ENCODE measurements at places on chromosomes 5 and 9.
A peak's percentile ranks its signal among the peaks of the same experiment; 100 is the strongest.

DNA sequence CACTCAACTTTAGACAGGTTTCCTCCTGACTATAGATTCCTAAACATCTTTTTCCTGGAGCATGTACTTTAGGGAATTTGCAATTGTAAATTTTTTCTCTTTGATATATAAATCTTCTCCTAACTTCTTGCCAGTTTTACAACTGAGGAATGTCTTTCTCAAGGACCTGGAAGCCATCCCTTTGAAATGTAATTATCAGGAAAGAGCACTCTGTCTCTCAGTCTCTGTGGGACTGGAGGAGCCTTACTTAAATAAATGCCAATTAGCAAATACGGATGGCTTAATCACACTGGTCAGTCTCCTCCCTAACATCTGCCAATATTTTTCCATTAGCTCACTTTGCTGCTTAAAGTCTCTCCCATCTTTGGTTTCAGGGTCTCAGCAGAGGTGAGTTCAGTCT is 344.3 kb upstream of the ARRDC3 start:
- DNase-seq, result no peak

GRCh38 chr5:68245319-68245718 is 29.8 kb downstream of the PIK3R1 start:
- no peak for DNase-seq

GRCh38 chr5:93800988-93801811 is 59.8 kb upstream of the POU5F2 start:
- no peak for DNase-seq

- DNase-seq, result no peak
Observed at GRCh38 chr5:62093976-62094375, 212.0 kb upstream of the KIF2A start.

DNA sequence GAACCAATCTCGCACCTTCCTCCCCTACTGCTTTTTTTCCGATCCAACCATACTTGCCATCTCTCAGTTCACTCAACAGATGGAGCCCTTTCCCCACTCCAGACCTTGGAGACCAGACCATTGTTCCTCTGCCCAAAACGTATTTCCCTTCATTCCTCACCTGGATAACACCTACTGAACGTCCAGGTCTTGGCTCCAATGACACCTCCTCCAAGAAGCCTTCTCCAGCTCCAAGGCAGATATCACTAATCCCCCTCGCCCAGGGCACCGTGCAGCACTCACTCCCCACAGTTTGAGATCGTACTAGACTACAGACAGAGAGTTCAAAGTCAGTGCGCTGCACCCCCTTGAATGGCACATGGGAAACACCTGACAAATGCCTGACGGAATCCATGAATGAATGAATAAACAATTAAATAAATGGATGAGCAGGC is 47.1 kb upstream of the AKNA start:
- DNase-seq, result no peak

- DNase-seq, result no peak
Observed at GRCh38 chr5:7331131-7331530, 64.8 kb upstream of the ADCY2 start.

GRCh38 chr9:137252555-137253506 is 1.7 kb downstream of the STPG3 start:
- DNase-seq, result no peak

DNA sequence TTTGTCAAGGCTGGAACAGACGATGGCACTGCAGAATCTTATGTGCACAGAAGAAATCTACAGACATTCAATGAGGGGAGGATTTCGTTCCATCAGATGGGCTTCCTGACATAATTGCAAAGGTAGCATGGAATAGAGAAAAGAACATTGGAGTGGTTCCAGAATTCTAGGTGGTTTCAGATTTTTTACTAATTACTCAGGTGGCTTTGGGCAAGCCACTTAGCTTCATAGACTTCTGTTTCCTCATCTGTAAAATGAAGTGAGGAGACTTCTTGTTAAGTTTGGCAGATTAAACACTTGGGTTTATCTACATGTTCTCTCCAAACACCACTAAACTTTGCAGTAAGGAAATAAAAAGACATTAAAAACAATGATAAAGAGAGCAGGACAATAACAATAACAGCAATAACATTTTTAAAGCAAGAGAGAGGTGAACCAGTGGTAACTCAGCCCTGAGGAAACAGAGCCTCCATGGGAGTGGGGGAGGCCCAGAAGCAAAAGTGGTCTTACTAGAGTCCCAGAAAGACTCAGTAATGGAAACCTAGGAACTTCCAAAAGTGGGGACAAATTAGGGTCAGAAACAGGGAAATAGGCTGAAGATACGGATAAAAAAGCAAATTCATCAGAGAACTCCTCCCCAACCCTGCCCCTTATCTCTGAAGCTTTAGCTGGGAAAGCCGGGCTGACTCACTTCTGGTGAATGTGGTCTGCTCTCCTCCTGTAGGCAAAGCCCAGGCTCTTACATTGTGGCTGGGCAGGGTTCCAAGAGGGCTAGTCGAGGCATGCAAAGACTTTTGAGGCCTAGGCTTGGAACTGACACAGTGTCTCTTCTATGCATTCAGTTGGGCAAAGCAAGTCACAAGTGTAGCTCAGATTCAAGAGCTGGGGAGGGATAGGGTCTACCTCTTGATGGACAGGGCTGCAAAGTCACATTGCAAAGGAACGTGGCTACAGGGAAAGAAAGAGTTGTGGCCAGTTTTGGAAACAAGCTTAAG is 11.8 kb upstream of the ACTBL2 start:
- peak; percentile 75 for DNase-seq

GRCh38 chr5:173753307-173754168 is 134.6 kb upstream of the CPEB4 start:
- DNase-seq, result no peak

GRCh38 chr5:128202320-128202719 is 118.8 kb downstream of the SLC12A2 start:
- DNase-seq, result no peak

GRCh38 chr9:18404434-18405029 is 69.4 kb upstream of the ADAMTSL1 start:
- no peak for DNase-seq

GRCh38 chr9:115413766-115414382 is 295.9 kb upstream of the TNC start:
- DNase-seq, result no peak

GRCh38 chr9:93906195-93906880 is 48.8 kb downstream of the BARX1 start:
- no peak for DNase-seq

GRCh38 chr5:95615164-95615467 is 4.8 kb upstream of the GPR150 start:
- DNase-seq, result no peak

DNA sequence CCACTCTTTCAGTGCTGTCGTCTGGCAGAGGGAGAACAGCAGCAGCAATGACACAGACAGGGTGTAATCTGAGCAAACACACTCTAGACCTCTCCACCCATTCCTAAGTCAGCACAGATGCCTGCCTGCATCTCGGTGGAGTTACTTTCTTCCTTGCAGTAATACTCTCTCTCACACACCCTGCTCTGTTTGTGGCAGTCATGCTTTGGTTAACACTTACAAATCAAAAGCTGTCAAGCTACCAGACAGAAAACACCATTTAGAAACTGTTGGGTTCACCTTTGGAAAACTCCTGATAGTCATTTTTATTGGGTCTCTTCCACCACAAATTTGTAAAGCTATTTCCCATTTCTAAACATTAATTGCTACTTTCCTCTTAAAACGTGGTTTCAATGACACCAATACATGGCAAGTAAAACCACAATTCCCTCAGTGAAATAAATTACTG is 27.3 kb downstream of the LHFPL2 start:
- DNase-seq, result no peak

- no peak for DNase-seq
Observed at GRCh38 chr9:20479419-20480155, 142.7 kb downstream of the MLLT3 start.

DNA sequence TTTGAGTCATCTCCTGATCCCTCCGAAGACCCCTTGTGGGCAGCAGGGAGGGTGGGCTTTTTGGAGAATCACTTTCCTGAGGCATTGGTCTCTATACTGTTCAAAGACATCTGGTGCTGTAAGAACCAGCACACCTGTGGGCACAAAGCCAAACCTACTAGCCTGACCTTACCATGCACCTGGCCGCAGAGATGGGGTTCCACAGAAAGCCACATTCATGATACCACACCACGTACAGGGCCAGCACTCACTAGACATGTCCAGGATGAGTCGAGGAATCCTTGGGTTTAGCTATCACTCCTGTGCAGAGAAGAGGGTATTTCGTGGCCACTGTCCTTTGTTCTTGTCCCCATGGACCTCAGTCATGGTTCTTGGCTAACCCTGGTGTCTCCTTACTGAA is 203.4 kb downstream of the CACNA1B start:
- no peak for DNase-seq

- no peak for DNase-seq
Observed at GRCh38 chr5:36393656-36394428, 92.1 kb upstream of the RANBP3L start.

DNA sequence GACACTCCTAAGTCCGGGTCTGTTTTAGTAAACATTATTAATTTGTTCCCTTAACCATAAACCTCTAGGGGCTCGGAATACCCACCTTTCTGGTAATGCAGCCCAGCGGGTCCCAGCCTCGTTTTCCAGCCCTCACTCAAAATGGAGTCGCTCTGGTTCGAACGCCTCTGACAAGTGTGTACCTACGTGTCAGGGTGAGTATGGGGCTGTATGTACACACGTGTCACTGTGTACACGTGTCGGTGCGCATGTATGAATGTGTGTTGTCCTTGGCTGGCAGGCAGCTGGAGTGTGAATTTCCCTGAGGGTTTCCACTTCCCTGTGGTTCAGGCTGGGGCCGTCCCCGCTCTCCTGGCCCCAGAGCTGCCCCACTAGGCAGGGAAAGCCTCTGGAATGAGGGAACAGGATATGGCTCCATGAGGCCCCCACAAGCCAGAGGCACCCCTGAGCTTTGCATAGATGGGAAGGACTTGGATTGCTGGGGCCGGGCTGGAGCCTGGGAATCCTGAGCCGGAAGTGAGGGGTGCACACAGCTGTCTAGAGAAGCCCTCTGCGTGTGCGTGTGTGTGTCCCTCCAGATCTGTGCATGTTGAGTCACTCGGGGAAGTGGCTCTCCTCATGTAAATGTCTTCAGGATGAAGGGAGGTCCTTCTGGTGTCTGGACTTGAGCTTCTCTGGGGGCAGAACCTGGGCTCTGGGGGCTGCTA is 160.8 kb upstream of the IER5L start:
- no peak for DNase-seq

DNA sequence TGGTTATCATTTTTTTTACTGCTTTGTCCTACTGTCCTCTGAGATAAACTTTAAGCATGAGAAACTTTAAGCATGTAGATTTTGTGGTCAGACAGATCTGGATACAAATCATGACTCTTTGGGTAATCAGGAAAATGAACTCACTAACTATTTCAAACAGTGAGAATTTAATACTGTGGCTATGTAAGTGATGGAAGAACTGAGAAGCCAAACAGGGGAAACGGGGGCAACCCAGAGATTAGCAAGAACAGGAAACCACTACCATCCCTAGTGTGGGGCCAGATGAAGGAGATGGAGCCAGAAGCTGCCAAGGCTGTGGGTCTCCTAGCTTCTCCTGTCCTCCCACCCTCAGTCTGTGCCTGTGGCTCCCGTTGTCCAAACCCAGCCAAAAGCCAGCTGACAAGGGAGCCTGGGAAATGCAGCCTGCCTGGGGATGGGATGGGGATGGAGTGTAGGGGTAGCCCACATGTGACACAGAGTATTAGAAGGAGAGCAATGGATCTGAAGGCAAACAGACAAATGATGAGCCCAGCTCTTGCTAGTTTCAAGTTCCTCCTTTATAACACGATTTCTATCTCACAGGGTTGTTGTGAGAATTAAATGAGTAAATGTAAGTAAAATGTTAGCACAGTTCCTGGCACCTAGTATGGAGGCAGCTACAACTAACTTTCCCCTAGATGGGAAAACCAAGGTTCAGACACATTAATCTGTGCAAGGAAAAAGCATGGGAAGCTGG is 27.7 kb upstream of the CDC23 start:
- DNase-seq, result peak; percentile 3

- no peak for DNase-seq
Observed at GRCh38 chr9:76703270-76703669, 61.0 kb upstream of the PCA3 start.

GRCh38 chr5:4188704-4189103 is 593.1 kb downstream of the IRX1 start:
- no peak for DNase-seq

GRCh38 chr9:96484521-96484931 is 34.6 kb downstream of the HABP4 start:
- no peak for DNase-seq

DNA sequence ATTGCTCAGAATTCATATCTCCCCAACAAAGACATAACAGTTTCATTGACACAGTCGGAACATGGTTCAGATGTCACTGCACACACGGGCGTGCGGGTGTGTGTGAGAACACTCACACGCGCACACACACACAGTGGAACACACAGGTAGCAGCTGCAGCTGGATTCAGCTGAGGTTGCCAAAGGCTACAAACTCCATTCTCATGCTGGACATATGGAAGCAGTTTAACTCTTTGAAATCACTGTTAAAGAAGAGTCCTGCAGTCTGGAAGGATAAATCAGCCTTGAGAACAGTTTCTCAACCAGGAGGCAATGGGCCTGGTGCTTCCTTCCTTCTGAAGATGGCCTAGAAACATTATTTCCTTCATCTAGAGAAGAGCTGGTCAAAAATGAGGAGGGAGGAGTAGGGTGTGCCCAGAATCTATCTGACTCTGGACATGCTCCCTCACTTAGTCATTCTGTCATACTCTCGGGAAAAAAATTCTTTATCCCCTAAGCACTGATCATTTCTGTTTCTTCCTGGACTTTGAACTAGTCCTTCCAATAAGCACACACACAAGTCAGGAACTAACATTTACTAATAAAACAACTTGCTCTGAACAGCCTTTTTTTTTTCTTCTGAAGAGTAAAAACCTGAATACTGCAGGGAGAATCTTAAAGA is 160.6 kb downstream of the ZDHHC21 start:
- no peak for DNase-seq

- DNase-seq, result no peak
Observed at GRCh38 chr5:36723912-36724311, 117.5 kb downstream of the SLC1A3 start.

DNA sequence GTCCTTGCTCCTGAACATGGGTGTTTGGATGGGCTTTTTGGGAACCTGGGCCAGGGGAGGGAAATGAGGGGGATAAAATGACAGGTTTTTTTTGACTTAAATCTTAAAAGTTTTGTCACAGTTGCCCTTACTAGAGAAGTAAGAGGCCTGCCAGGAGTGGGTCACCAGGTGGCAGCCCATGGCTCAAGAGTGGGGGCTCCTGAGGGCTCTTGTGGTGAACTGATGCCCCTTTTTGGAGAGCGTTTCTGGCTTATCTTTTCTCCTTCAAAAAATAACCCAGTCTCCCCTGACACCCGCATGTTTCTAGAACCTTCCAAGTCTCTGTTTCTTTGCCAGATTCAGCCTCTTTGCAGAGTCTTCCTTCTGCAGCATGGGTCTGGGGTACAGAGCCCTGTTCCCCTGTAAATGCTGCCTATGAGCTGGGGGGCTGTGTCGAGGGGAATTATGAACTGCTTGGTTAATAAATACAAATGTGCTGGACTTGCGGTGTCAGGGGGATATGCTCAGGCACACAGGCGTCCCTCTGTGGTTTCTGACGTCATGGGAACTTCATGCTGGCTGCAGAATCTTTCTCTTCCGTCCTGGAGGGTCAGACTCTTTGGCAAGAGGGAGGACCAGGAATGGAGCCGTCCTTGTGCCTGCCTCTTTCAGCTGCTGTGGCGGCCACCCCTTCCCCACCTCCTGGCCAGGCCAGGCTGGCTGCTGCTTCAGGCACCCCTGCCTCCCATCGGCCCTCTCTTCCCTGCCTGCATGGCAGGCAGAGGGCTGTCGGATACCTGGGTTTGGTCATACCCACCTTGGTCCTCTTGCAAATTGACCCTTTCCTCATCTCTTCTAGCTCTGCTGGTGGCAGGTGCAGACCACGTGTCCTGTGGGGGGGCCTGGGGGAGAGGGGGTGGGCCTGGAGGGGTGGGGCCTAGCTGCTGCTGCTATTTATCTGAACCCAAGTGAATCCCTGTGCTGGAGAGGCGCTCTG is 30.1 kb downstream of the PTPA start:
- DNase-seq, result no peak
